Anterior cingulate cortex (tissue), 58 donors: ENCODE measurements at places on chromosomes 5 and 9.

DNA sequence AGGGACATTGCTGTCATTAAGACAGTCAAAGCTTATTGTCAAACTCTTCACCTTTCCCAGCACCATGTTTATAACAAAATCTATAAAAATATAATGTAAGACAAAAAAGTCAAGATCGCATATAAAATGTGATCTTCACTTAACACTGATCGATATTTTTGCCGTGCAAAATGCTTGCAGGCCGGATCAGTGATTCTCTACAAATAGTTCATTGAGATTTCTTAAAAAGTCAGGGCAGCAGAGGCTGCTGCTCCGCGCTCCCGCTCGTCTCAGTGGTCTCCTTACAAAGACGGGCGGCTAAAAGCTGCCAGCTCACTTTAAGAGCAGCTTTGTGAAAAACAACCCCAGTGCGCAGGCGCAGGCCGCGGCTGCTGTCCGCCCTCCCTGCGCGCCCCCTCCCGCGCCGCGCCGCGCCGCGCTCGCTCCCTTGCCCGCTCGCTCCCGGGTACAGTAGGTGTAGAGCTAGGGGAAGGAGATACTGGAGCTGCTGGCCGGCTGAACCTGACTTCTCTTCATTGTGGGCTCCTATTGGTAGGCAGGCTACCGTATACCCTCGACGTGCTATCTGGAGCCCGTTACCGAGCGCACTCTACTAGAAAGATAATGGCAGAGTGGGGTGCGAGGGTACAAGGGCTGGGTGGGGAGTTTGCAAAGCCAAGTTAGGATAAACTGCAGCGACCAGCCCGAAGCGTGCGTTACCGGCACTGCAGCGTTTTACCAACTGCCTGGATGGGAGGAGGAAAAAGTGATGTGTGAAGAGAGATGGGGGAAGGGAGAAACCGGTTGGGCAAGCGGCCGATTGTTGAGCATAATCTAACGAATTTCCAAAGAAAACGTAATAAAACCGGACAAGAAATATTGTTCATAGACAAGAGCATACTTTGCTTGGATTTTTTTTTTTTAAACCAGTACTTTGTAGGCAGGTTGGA is at the start of gene ARRDC3:
Gene ARRDC3 (minus strand): TSS at position 291 of the 929 bp plus-strand sequence. CDS start 225 bp downstream, at position 66.
- peak; percentile 96 for DNase-seq

GRCh38 chr5:158011422-158011821 is 152.5 kb upstream of the CLINT1 start:
- DNase-seq: no peak

DNA sequence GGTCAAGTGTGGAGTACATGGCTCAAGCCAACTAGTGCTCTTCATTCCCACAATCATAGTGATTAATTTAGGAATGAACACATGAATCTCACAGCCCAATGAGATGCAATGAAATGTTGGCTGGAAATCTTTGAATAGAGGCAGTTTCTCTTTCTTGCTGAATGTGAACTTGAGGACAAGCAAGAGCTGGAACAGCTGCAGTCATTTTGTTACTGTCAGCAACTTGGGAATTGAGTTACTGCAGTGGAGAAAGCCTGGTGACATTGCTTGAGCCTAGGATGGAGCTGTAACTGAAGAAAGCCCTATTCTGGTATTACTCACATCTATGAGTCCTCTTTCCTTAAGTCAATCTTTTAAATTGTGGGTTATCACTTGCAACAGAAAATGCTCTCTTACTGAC is 62.3 kb downstream of the YIPF5 start:
- DNase-seq: no peak

DNA sequence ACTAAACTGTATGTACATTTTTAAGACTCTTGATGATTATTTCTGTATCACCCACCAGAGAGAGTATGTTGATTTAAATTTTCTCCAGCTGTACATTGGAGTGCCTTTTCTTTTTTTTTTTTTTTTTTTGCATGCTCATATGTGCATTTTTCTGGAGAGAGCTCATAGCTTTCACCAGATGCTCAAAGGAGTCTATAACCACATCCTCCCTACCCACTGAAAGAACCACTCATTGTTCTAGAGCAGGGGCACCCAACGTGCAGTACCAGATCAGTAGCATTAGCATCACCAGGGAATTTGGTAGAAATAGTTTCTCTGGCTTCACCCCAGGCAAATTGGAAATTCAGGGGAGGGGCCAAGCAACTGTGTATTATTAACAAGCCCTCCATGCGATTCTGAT is 53.9 kb upstream of the TMEM171 start:
- DNase-seq: no peak

- no peak for DNase-seq
These were observed 772.6 kb upstream of the DMAC1 start for GRCh38 chr9:8572209-8572608.

- no peak for DNase-seq
These were observed 32.9 kb downstream of the ACER2 start for GRCh38 chr9:19441730-19442129.

GRCh38 chr5:96943799-96944198 is 7.9 kb downstream of the LNPEP start:
- no peak for DNase-seq

GRCh38 chr5:55724281-55724680 is 12.2 kb upstream of the SLC38A9 start:
- no peak for DNase-seq
